ENCODE measurements at places on chromosomes 4 and X. TPM values are rescaled to one million over a fixed set of nuclear protein-coding genes. Genes with fewer than 3 reads are reported as not detected.

DNA sequence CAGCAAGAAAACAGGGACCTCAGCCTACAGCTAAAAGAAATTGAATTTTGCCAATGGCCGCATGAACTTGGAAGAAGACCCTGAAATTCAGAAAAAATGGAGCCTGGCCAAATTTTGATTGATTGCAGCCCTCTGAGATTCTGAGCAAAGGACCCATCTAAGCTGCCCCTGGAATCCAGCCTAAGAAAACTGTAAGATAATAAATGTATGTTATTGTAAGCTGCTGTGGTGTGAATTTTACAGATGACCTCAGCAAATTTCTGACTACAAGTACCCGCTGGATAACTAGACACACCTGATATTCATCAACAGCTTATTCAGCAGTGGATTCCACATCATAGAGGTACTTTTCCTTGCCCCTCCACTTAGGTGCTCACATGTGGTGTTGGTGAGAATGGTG is 119.5 kb upstream of the EPHA5 start:
- DNase-seq: no peak

DNA sequence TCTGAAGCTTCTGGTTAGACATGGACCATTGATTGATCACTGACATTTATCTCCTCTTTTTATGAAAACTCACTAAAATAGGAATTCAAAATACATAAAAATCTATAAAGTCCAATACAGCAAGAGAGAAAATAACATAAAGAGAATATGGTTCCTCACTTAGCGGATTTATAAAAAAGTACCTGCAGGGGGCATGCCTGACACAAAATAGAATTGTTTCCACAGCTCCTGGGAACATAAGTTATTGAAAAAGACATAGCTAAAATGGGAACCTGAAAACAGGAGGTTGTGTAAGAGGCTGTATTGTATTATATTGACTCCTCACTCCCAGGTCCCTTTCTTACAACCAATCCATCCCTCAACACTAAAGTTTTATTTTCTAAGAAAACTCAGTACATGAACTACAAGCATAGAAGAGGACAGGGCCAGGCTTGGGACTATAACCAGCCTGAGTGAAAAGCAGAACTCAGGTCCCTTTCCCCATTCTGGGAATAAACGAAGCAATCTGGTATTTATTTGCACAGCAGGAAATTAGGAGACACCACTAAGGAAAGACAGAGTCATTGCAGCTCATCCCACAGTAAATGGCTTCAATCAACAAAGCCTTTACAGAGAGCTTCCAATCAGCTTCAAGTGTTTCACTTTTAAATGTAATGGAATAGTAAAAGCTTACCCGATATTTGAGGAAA is 121.1 kb upstream of the NDST4 start:
- DNase-seq: no peak

DNA sequence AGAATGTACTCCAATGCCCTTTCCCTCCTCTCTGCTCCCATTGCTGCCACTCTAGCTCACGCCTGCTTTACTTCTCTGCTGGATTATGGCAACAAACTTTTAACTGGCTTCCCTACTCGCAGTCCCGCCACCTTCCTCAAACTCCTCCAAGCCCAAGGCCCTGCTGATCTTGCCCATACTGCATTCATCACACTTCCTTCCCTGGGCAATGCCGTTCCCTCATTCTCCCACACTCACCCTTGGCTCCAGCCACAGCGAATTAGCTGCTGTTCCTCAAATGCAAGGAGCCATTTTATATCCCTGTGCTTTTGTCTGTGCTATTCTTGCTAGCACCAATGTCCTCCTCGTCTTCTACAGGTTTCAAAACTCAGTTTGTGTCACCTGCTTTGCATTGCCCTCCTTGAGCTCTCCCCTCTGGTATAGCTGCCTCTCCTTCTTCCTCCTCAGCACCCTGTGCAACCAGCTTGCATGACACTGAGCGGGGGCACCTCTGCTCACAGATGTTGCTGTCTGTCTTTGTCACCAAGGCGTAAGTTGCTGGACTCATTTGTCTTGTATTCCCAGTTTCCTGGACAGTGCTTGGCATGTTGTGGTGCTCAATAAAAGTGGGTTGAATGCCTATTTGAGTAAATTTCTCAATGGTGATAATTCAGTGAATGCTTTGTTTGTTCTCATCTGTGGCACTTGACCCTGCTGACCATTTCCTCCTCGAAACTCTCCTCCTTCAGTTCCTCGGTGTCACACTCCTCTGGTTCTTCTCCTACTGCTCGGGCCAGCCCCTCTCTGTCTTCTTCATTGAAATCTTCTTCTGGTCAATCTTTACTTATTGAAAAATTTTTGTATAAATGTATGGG is 22.4 kb upstream of the MGST2 start:
- no peak for DNase-seq

DNA sequence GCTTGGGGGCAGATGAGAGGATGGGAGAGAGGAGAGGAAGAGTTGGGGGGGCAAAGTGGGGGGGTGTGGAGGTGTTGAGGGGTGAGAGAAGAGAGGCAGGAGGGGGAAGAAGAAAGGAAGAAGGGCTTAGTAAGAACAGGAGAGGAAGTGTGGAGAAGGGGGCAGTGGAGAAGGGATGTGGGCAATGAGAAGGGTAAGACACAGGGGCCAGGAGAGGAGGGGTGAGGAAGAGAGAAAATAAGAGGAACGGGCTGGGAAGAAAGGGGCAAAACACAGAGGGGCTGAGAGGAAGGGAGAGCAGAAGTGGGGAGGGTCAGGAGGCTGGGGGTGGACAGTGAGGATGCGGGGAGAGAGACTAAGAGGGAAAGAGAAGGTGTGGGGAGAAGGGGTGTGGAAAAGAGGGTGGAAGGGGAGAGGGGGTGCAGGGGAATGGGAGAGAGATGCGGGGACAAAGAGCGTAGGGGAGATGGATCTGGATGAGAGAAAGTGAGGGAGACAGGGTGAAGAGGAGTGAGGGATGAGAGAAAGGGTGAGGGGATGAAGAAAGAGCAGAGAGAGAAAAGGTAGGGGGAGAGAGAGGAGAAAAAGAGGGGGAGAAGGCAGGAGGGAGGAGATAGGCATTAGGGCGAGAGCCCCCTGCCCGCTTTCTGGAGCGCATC is 12.9 kb downstream of the SH3KBP1 start:
- no peak for DNase-seq

Gene F8A2
- not detected for total RNA-seq

Gene SPARCL1
- 0.41 TPM for total RNA-seq

All from progenitor cell of endocrine pancreas (in vitro differentiated cells).